ENCODE measurements at places on chromosomes 7 and 10. TPM values are rescaled to one million over a fixed set of nuclear protein-coding genes. Genes with fewer than 3 reads are reported as not detected.

WDFY4 gene
- 3.3 TPM for total RNA-seq

MKX gene
- total RNA-seq, result 2.0 TPM

PNLIPRP2 gene
- total RNA-seq, result not detected

NUDT1 gene
- 1.0 TPM for total RNA-seq

PCLO gene
- 0.84 TPM for total RNA-seq
